ENCODE measurements at places on chromosomes 2 and 18.

DNA sequence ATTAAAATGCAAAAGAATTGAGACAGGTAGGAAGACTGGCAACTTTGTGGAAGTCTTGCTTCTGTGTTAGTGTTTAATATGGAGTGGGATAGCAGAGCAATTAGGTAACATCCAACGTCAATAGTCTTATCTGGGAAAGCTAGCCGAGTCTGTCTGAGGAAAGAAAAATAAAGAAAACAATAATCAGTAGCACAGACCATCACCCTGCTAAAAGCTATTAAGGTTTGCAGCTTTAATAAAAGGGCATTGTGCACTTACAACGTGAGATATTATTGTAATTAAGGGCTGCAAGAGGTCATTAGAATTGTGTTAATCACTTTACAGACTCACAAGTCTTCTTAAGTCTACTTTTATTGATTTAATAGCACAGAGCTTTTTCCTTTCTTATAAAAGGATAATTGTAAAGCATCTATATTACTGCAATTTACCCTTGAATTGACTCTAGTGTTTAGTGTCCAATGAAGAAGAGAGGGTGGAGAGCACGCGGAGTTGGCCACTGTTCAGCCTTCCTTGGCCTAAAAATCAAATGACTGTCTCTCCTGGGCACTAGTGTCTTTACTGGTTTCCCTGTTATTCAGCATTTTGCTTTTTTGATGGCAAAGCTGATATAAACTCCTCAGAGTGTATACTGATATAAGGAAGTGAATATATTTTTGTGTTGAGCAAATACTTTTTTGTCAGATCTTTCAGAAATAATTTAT lies 2.0 kb downstream of the CDH7 start:
- no peak for DNase-seq

GRCh38 chr18:37476182-37476581 lies 89.4 kb downstream of the CELF4 start:
- no peak for DNase-seq

- DNase-seq, result no peak
These were observed 83.6 kb downstream of the TRABD2A start for GRCh38 chr2:84797271-84797670.

GRCh38 chr2:1990724-1991123 lies 246.4 kb upstream of the PXDN start:
- peak; percentile 66 for DNase-seq

DNA sequence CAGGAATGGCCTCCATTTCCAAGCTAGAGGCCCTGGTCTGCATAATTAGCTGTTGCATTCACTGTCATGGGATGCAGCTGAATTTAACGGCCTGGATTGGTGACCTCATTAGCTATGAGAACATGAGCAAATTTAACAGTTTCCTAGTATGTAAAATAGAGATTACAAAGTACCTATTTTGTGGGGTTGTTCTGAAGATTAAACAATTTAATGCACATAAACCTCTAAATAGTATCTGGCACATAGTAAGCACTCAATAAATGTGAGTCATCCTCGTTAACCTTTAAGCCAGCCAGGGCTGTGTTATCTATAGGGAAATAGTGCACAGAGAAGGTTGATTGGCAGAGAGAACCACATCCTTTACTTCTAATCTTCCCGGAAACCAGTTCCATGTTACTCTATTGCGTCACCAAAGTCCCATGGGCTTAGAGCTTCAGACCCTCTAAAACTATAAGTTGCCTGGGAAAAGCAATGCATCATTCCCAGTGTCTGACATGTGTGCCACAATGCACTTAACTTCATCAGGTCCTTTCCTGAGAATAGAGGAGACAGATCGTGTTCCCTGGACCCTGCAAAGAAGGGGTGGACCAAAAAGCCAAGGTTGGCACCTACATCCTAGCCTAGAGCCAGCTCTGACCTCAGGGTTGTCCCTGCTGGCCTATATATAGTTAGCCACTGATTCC lies 196.5 kb downstream of the LNPK start:
- DNase-seq, result no peak

- DNase-seq, result peak; percentile 30
These were observed 156.7 kb downstream of the TPO start for GRCh38 chr2:1569879-1570450.

- DNase-seq, result no peak
These were observed 814.2 kb downstream of the LRP1B start for GRCh38 chr2:141316606-141317005.

DNA sequence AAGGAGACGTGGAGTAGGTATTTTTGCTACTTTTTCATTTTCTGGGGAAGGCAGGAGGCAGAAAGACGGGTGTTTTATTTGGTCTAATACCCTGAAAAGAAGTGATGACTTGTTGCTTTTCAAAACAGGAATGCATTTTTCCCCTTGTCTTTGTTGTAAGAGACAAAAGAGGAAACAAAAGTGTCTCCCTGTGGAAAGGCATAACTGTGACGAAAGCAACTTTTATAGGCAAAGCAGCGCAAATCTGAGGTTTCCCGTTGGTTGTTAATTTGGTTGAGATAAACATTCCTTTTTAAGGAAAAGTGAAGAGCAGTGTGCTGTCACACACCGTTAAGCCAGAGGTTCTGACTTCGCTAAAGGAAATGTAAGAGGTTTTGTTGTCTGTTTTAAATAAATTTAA lies 3.4 kb downstream of the FZD7 start:
- no peak for DNase-seq

GRCh38 chr2:175350105-175350504 lies 168.6 kb upstream of the ATP5MC3 start:
- no peak for DNase-seq

- no peak for DNase-seq
These were observed 37.2 kb downstream of the CASP10 start for GRCh38 chr2:201220102-201220570.

DNA sequence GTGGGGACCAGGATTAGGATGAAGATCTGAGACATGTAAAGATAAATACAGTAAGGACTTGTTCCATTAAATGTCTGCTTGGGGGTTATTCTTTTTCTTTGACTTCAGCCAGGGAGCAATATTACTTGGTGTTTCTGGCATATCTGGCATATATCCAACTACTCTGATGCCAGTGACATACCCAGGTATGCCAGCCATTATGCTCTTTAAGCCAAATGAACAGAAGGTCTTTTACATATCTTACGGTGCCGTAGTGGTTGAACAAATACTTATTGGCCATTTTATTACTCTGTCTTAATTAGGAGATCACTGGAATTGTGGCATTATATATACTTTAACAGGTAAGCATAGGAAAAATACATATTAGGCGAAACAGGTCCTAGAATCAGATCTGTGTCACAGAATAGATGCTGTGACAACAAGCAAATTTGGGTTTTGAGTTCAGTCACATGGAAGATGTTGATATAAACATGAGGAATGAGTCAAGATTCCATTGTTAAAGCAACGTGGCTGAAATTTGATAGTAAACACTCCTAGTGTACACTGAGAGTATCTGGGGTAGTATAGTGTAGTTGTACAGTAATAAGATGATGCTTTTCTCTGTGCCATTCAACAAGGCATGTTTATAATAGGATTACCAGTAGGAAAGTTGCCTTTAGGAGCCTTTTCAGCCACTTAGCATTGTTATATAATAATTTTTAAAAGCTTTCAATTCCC lies 62.6 kb downstream of the KCTD18 start:
- no peak for DNase-seq

DNA sequence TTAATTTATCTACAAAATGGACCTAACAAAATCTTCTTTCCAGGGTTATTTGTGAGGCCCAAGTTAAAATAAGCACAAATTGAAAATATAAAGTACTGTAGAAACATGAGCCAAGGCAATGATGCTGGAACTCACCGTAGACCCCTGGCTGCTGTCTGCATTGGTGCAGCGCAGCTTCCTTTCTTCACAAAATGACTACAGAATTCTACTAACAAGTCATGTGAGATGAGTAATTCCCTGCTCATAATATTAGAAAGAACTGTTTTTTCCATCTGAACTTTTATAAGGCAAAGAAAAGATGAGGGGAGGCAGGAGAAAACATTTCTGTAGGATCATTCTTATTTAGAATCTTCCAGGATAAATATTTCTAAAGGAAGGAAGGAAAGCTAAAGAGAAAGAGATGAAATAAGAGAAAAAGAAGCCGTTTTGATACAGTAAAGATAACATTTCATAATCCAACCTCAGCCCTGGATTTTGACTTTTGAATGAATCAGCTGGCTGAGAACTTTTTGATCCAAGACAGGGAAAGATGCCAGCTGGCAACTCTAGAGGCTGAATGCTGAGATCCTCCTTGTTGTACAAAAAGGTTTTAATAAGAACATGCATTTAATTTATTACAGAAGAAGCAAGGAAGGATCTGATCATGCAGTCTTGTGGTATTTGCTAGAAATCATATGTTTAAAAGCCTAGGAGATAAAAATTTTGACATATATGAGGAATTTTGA lies 183.9 kb upstream of the KLHL14 start:
- DNase-seq, result no peak

GRCh38 chr2:111694700-111695101 lies 189.3 kb downstream of the ANAPC1 start:
- DNase-seq, result peak; percentile 69

DNA sequence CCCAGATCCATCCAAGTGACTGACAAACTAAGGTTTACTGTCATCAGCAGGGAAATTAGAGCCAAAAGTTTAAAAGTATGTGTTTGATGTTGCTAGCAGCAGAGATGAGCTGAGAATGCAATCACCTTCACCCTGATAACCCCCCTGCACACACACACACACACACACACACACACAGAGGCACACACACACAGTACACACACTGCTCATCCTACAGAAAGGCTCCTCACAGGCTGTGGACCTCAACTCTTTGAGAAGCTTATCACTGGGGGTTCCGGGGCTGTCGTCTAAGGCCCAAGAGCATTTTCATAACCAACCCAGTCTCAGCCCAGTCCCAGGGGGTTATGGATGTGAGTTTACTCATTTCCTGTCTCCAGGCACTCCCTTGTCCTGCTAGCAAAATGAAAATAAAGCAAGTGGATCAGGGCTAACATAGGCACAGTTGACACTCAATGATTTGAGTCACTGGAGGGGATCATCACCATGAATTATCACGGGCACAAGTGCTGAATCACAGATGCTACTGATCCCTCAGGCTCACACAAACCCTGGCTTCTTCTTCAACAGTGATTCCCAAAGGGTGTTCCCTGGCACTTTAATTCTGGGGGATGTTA lies 76.6 kb downstream of the ALK start:
- no peak for DNase-seq

GRCh38 chr2:226544596-226545210 lies 254.9 kb downstream of the IRS1 start:
- no peak for DNase-seq

DNA sequence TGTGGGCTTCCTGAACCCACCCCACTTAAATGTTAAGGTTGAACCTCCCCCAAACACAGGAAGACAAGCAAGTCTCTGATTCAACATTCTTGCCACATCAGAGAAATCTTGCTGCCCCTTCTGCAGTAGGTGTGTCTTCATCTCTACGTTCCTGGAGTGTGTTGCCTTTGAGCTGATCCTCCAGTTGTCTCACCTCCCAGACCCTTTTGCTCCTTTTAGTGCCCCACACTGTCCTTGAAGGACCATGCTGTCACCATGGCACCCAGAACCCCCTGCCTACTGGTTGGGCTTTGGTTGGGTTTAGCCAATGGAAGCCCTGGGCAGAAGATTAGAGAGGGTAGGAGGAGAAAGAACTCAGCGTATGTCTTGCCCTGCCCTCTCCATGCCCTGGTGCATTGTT lies 10.7 kb downstream of the CAB39 start:
- DNase-seq, result no peak

DNA sequence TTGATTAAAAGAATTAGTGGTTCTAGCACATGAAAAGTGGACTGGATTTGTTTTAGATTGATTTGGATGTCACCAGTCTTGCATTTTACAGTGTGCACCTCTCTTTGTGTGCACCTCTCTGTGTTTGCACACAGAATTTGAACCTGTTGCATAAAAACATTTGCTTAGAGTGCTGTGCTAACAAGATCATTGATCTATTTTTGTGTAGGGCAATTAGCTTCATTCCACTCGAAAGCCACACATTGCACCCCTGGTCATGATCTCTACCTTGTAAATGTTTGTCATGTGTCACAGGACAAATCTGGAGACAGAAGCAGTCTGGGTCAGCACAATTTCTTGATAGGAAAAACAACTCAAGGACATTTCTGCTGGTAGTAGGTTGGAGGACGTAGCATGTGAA lies 258.7 kb upstream of the LINC00305 start:
- DNase-seq, result no peak

DNA sequence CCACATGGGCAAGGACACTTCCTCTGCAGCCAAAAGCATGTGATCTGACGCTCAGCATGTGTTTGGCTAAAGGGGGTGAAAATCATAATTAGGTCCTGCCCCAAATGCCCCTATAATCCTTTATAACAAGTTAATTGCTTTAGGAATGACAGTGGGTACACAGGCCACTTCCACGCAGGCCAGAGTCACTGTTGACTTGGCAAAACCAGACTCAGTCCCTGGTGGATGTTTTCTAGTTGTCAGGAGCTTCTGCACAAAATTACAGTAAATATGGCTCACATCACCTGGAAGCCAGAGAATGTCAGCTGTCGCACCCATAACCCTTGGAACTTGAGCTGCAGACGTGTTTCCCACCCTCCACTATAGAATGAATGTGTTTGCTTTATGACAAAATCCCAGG lies 13.3 kb upstream of the PXDN start:
- DNase-seq, result no peak

GRCh38 chr2:147644491-147644890 lies 200.3 kb upstream of the ACVR2A start:
- no peak for DNase-seq

GRCh38 chr2:22930781-22931180 lies 454.2 kb upstream of the KLHL29 start:
- no peak for DNase-seq

- DNase-seq, result no peak
These were observed 101.7 kb upstream of the ZSWIM2 start for GRCh38 chr2:186950694-186951093.

GRCh38 chr2:173881461-173881860 lies 83.7 kb downstream of the SP3 start:
- no peak for DNase-seq

- no peak for DNase-seq
These were observed 188.4 kb downstream of the CCDC85A start for GRCh38 chr2:56372071-56372656.

DNA sequence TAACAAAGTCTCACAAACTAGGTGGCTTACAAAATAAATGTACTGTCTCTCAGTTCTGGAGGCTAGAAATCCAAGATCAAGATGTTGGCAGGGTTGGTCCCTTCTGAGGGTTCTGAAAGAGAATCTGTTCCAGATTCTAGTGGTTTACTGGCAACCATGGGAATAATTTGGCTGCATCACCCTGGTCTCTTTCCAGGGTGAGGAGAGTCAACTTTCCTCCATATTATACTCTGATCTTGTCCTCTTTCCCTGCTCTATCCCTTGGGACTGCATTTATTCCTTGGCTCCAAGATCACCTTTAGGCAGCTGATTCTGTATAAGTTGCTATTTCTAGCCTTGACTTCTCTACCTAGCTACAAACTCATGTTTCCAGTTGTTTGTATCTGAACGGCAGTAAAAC lies 35.2 kb downstream of the SLC40A1 start:
- DNase-seq, result peak; percentile 68

- DNase-seq, result no peak
These were observed 91.5 kb upstream of the NOSTRIN start for GRCh38 chr2:168710754-168711467.

Data from right forelimb (tissue), 1 donor.